ENCODE measurements at places on chromosomes 7 and 10. TPM values are rescaled to one million over a fixed set of nuclear protein-coding genes. Genes with fewer than 3 reads are reported as not detected.

GRCh38 chr7:157610671-157611295 is 274.0 kb downstream of the DNAJB6 start:
- H3K4me3 ChIP-seq = peak overlapping the region; percentile 7
- H3K27me3 ChIP-seq = no peaks in the 10 kb centered on the region
- H3K27ac ChIP-seq = no peak overlapping the region
- peaks cover 5% of the 10 kb centered on the region for H3K4me1 ChIP-seq
- no peak for DNase-seq
- H3K36me3 ChIP-seq = no peaks in the 10 kb centered on the region

The AIFM2 gene
- total RNA-seq = 10.8 TPM

The GPC2 gene
- 5.1 TPM for total RNA-seq

The LRRC18 gene
- not detected for total RNA-seq

The SKIDA1 gene
- 0.60 TPM for total RNA-seq
